CD4-positive, alpha-beta T cell treated with Interleukin-6 at 100 ng/mL for 8 hours (primary cell): ENCODE measurements at places on chromosomes 7 and 10.
A peak's percentile ranks its signal among the peaks of the same experiment; 100 is the strongest.

GRCh38 chr7:131454498-131454897 is 101.9 kb downstream of the PODXL start:
- DNase-seq = no peak

GRCh38 chr7:22660732-22661131 is 66.3 kb upstream of the IL6 start:
- no peak for DNase-seq

- DNase-seq = no peak
These were observed 22.5 kb upstream of the GIMAP6 start for GRCh38 chr7:150654692-150655091.

- DNase-seq = no peak
These were observed 167.0 kb upstream of the KLF6 start for GRCh38 chr10:3951993-3952392.

DNA sequence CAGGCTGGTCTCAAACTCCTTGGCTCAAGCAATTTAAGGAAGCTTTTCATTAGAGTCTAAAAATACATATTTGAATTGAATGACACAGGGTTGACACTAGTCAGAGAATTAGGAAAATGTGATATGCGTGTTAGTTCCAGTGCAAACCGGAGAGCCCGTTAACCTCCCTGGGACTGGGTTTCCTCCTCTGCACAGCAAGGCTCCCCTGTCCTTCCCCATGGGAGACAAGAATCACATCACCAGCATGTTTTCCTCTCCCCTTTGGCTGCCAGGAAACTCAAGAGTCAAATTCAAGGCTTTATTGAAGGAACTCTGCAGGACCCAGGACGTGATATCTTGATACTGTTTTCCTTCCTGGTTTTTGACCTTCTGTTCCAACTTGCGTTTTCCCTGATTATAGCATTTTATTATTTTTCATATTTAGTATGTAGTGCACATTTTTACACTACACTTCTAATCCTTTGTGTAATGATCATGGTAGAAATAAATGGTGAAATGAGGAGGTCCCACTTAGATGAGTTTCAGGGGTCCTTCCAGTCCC is 24.9 kb downstream of the GSTO2 start:
- no peak for DNase-seq

GRCh38 chr7:81709836-81710235 is 60.0 kb downstream of the HGF start:
- DNase-seq = no peak

DNA sequence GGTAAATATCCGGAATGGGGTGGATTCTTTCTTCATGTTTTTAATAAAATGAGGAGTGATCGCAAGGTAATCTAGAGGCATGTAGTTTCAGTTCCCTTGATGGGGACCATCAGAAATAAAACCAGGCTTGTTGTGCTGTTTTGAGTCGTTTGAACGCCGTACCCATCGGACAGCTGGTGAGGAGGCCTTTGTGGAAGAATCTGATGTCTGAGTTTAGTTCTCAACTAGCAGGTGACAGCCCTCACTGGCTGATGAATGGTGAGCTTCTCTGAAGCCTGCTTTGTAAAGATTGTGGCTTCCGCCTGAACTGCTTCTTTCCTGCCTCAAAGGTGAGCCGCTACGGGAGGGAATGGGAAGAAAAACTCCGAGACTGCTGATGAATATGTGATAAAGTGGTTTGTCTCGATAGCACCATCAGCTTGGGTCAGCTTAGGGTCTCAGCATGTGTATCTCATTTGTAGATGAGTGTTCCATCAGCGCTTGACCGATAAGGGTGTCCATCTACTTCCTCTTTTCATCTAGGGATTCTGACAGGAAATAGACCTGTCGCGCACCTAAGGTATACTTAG is 977 bp downstream of the TMEM248 start:
- DNase-seq = peak; percentile 37
